Stimulated activated naive CD4-positive, alpha-beta T cell treated with Interleukin-2 at 50 U/mL for 16 hours (primary cell): ENCODE measurements at places on chromosomes 16 and 17.
A peak's percentile ranks its signal among the peaks of the same experiment; 100 is the strongest.

GRCh38 chr17:77449373-77449907, 308.7 kb downstream of the SEC14L1 start:
- DNase-seq, result no peak

- DNase-seq, result no peak
Measured at GRCh38 chr17:19332371-19333131, 30.0 kb downstream of the B9D1 start.

GRCh38 chr16:85428168-85428898, 184.8 kb upstream of the GSE1 start:
- DNase-seq, result peak; percentile 33

GRCh38 chr17:64216338-64217248, 46.5 kb downstream of the TEX2 start:
- DNase-seq, result no peak

DNA sequence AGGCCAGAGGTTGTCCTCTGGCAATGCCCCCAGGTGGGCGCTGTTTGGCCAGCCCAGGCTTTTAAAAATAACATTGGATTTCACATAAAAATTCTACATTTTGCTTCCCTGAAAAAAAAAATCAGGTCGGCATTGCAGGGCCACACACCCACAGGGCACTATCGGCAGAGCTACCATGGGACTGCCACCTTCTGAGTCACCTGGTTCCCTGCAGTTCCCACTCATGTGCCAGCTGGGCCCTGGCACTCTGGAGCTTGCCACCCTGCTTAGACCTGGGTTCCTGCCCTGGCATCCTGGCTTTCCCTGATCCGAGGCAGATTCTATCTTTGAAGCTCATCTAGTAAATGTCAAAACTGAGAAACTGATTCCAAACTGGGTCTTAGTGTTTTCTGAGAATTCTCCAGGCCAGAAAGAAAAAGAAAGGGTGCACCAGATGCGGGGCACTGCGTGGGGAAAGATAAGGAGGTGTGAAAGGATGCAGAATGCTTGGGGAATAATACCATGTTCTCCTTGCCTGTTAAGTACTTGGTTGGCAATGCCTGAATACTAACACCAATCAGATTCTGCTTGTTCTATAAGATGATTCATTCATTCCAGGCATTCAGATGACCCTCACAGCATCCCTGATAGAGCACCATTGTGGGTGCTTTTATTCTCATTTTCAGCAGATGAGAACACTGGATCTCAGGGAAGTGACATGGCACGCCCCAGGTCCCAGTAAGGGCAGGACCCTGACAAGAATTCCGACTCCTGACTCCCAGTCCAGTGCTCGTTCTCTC, 51.8 kb downstream of the RAI1 start:
- no peak for DNase-seq
